ENCODE measurements at places on chromosomes 12 and 14.
A peak's percentile ranks its signal among the peaks of the same experiment; 100 is the strongest.

GRCh38 chr14:68940614-68941185 lies 38.4 kb downstream of the ACTN1 start:
- no peak for DNase-seq

DNA sequence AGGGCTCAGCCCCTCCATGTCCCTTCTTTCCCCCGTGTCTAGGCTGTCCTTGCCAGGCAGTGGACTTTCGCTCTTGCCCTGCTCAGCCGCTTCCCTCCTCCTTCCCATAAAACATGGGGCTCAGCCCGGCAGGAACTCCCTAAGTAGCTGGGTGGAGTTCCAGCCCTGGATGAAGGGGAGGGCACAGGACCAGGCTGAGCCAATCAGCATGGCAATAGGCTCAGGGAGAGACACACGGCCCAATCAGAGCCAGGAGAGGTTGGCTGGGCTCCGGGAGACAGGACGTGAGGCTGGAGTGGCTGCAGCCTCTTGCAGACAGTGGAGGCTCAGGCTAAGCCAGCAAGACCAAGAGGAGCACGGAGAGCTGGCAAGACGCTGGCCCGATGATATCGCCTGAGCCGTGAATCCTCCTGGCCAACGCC lies 54.3 kb downstream of the GALNT9 start:
- peak; percentile 44 for DNase-seq

GRCh38 chr12:128421375-128421774 lies 154.4 kb downstream of the TMEM132C start:
- no peak for DNase-seq

GRCh38 chr12:98821232-98821631 lies 176.1 kb downstream of the APAF1 start:
- no peak for DNase-seq

DNA sequence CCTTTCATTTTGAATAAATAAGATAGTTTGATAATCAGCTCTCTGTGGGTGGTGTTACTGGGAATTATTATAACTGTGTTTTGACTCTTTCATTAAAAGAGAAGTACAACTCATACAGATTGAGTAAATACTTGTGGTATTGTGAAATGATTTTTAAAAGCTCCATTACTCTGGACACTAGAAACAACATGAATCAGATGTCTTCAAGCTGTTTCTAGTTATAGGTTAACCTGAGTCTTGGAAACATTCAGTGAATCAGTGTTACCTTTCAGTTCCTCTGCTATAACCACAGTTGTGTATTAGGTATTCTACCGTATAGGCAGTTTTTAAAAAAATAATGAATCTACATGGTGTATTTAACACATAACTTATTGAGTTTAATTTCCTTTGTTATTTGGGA lies 128.4 kb upstream of the SSTR1 start:
- peak; percentile 29 for DNase-seq

DNA sequence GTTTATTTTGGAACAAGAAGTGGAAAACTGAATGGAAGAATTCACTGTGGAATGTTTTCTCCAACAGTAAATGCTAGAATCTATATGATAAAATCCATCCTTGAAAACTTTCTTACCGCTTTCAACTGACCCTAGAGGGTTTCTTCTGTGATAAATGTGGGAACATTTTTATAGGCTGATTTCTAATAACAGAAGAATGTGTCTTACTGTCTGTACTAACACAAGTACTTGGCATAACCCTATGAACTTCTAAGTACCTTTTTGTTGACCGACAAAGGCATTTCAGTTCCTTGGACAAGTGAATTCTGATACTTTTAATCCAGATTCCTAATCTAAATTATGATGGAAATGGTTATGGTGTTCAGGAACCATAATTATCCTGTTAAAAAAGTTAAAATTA lies 1109.7 kb upstream of the FLRT2 start:
- DNase-seq, result no peak

- DNase-seq, result no peak
Observed at GRCh38 chr14:100868621-100869370, 34.7 kb downstream of the RTL1 start.

DNA sequence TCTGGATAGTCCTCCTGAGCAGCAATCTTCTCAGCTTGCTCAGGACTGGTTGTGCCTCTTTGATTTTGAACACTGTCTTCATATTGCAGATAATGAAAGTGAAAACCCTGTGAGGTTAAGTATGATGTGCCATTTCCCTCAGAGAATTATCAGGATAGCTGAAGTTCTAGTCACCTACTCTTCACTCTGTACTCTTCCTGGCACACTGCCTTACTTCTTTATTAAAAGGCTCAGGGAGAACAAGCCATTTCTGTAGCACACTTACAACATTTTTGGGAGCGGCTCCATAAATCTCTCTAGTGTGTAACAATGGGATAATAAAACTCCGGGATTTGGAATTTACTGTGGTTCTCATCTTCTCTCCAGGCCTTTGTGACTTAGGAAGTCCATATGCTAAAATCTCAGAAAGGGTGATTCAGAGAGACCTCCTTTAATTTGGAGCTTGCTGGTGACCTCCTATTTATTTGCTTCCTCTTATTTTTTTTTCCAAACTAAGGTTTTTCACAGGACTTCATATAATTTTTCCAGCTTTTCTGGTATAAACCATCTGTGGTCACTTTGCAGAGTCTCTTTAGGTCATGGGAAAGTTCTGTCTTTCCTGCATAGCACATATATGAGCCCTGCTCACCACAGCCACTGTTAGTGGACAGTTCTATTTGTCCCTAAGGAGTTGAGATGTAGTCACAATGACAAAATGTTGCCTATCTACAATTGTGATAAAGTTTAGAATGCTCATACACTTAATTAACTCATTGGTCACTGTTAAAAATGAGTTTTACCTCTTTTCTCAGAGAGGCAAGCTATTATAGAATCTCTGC lies 53.5 kb upstream of the LDHB start:
- DNase-seq, result no peak

DNA sequence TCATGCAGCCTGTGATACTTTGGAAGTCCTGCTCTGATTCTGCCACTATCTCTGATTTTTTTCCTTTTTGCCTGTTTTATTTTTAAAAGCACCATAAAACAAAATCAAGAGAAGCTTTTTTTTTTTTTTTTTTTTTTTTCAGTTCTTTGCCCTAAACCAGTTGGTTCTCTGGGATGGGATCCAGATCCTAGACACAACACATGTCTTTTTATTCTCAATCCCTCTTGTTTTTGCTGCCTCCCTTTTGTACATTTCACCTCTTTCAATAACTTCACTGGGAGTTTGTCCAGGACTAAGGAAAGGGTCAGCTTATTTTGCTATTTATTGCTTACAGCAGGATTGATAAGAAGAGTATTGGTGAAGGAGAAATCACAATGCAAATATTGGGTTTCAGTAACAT lies 139.4 kb downstream of the GRIP1 start:
- no peak for DNase-seq

DNA sequence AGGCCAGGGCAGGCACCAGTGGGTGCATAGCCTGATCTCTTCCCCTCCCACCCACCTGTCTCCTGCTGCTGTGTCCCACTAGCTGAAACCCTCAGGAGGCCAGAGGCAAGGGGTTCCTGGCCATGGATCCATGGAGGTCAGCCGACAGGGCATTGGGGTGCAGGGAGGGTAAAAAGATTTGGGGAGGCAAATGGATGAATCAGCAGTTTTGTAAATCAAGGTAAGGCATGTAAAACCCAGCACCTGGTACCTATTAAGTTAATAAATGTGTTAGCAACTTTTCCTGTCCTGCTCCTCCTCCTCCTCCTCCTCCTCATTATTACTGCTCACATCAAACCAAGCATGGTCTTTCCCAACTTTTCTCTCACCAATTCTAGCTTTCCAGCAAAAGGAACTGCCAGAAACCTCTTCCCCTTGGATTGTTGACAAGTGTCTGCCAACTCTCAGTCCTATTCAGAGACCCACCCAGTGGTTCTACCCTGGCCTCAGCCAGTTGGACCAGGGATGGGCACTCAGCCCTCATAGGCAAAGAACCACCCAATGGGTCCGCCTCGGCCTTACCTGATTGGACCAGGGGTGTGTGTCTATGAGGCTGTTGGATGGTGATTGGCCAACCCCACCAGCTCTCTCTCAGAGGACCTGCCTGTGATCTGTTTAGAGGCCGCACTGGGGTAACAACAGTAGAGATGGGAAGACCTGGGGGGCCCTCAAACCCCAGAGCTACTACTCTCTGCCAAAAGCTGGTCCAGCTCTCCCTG lies 155.7 kb upstream of the GSC start:
- DNase-seq, result no peak

DNA sequence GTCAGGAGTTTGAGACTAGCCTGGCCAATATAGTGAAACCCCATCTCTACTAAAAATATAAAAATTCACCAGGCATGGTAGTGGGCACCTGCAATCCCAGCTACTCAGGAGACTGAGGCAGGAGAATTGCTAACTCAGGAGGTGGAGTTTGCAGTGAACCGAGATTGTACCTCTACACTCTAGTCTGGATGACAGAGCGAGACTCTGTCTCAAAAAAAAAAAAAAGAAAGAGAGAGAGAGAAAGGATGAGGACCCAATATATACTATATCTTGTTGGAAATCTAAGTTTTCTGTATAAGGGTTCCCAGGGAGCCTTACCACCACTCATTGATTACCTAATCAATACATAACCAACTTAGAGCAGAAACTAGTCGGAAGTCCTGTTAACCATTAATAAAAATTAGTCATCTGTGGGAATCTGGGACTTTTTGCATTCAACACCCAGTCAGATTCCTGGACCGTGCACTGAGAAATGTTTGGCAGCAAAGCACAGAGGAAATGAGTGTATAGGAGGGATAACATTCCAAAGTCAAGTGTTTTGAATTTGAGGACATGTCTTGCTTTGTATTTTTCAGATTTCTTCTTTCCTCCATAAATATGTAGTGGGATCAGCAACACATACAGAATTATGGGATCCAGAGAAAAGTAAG lies 44.8 kb upstream of the NR2C1 start:
- DNase-seq, result peak; percentile 75

- no peak for DNase-seq
Observed at GRCh38 chr12:33245434-33245833, 194.2 kb downstream of the SYT10 start.

DNA sequence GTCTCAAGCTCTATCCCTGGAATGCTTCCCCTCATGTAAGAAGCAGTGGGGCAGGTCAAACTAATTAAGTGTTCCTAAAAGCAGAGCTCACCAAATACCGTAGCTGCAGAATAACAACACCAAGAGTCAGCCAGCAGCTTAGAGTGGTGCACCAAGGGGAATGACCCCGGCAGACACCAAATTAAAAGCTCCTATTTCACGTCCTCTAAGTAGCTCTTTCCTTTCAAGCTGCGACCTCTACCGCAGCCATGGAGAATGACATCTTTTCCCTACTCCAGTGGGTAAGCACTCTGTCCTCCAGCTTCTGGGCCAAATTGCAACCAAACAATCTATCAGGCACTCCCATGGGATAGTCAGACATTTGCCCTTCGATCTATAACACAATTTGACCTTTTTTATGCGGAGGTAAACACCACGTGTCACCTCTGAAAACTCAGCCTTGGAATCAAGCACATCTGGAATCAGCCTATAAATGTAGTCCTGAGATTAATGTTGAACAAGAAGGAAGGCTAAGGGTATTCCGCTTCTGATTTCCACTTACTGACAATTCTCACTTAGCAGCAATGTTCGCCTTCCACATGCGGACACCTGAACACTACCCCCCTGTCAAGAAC lies 67.6 kb upstream of the CDKN3 start:
- DNase-seq, result no peak

- no peak for DNase-seq
Observed at GRCh38 chr12:54394281-54394719, 9.8 kb upstream of the ZNF385A start.

DNA sequence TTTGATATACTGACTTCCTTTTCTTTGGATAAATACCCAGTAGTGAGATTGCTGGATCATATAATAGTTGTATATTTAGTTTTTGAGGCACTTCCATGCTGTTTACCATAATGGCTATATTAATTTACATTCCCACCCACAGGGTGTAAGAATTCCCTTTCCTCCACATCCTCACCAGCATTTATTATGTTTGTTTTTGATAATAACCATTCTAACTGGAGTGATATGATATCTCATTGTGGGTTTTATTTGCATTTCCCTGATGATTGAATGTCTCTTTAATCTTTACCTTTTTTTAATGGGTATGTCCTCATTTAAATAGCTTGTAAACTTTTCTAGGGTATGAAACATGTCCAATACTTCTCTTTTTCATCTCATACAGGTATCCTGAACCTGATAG lies 11.6 kb upstream of the SAV1 start:
- no peak for DNase-seq

GRCh38 chr12:17976202-17976601 lies 113.8 kb downstream of the RERGL start:
- no peak for DNase-seq

DNA sequence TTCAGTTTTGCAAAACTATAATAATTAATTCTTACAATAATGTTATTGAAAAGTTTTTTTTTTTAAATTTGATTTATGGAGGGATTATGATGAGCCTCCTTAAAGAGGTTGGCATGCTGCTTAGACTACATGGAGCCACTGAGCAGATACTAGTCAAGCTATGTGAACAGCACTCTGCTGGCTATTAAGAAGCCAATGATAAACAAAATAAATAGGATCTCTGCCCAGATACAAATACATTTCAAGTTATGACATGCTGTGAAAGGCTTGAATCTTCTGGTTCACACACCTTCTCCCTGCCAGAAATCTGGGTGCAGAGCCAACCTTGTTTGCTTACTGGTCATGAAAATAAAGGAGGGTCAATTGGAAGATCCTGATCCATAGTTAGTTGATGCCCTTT lies 107.4 kb upstream of the NAV3 start:
- no peak for DNase-seq

DNA sequence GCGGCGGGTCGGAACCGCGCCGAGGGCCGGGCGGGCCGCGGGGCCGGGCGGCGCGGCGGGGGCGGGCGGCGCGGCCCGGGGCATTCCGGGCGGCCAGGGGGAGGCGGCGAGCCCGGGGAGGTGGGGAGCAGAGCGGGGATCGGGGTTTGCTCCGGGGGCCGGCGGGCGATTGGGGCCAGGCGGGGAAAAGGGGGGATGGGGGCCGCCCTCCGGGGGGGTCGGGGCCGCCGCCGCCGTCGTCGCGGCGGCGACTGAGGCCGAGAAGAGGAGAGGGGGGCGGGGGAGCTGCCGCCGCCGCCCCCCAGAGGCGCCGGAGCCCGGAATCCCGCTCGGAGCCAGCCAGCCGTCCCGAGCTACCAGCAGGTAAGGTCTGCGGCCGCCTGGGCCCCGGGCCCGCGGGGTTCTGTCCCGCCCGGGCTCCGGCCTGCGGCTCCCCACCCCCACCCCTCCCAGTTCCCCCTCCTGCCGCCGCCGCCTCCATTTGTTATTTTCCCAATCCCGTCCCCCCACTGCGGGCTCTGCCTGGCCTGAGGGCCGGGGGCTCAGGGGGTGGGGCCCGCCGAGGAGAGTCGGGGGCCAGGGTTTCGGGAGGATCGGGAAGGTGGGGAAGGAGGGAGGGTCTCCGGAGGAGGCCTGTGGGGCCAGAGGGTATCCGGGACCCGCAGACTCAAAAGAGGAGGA lies 403 bp downstream of the ATN1 start:
- DNase-seq, result no peak

GRCh38 chr14:22386924-22387775 lies 201.9 kb downstream of the DAD1 start:
- DNase-seq, result no peak

DNA sequence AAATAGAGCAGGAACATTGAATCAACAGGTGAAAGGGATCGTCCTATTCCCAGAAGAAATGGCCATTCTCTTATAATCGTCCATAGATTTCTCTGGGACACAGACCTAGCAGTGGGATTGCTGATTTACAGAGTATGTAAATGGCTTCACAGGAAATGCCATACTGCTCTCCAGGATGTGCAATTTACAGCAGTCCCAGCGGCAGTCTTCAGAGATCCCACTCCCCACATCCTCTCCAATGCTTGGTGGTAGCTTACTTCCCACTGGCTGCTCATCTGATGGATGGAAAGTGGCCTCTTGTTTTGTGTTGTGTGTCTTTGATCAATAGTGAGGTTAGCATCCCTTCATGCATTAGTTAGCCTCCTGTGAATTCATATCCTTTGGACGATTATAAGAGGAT lies 58.1 kb upstream of the PRMT8 start:
- no peak for DNase-seq
